M059J (cell line): ENCODE measurements at places on chromosomes 1 and 21.

GRCh38 chr1:206506405-206507283, 687 bp upstream of the RASSF5 start:
- no peak for DNase-seq

- DNase-seq, result no peak
Measured at GRCh38 chr1:236020359-236021219, 44.3 kb downstream of the NID1 start.

- peak; percentile 48 for DNase-seq
Measured at GRCh38 chr1:27074175-27074780, 61.6 kb upstream of the TENT5B start.

DNA sequence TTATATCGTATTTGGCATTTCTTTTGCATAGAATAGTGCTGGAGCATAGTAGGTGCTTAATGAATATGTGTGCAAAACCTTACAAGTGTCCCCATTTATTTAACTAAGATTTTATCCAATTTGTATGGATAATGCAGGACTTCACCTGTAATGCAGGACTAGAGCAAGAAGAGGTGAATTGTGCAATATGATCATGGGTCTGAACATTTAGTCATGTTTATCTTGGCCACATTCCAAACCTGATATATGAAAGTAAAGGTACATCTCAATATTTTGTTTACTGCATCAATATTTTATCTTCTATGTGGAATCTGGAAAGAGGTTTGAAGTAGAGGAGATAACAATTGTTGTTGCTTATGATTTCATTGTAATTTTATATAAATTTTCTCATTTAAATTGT, 1626.7 kb upstream of the B3GALT2 start:
- no peak for DNase-seq

DNA sequence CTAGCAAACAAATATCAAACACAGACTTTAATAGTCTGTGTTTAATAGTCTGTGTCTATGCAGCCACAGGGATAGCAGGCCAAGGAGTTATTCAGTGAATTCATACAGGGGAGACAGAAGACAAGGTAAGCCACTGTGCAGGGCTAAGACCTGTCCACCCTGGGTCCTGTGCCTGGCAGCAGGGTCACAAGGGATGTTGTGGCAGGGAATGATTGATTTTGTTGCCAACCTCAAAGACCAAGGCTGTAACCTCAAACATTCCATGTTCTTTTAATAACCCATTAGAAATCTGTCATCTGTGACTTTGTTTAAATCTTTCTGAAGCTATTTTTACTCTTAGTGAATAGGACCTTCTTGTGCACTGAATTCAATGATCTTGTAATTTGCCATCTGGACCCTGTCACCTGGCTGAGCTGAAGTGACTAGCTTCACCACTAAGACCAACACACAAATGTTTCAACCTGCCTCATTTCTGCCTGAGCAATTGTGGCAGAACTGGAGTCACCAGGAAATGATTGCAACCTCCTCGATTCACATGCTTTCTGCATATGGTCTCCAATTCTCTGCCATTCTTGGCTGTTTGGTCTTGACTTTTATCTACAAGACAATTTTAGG, 154.2 kb downstream of the ASTN1 start:
- no peak for DNase-seq

DNA sequence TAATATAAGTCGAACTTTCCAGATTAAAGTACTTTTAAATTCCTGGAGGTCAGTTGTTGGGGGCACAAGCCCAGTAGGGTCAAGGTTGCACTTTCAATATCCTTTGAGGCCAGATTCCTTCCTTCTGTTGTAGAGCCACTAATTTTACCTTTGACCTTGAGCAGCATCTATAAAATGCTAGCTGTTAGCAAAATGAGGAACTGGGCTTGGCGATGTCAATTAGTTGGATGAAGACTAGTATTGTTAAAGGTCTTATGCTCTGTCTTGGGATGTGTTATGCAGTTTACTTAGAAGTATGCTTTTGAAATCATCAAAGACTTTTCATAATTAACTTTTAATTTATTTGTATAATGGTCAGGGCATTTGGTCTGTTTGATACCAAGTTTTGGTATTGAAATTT, 425.9 kb upstream of the PROX1 start:
- DNase-seq, result no peak

GRCh38 chr21:33212159-33212851, 17.4 kb upstream of the IFNAR2 start:
- no peak for DNase-seq

GRCh38 chr1:156625436-156626078, 6.3 kb downstream of the HAPLN2 start:
- DNase-seq, result peak; percentile 28

DNA sequence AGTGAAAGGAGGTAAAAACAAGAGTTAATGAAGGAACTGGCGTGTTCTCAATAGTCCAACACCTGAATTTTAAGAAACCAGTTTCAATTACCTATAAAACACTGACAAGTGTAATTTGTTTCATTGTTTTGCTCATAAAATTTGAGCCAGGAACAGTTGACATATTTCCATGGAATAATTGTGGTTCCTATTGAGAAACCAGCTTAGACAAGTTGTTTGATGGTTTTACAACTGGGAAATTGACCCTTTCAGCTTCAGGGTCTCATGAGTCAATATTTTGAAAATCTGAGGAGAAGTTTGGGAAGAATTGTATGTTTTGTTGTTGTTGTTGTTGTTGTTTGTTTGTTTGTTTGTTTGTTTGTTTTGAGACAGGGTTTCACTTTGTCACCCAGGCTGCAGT, 69.1 kb upstream of the GADD45A start:
- no peak for DNase-seq

DNA sequence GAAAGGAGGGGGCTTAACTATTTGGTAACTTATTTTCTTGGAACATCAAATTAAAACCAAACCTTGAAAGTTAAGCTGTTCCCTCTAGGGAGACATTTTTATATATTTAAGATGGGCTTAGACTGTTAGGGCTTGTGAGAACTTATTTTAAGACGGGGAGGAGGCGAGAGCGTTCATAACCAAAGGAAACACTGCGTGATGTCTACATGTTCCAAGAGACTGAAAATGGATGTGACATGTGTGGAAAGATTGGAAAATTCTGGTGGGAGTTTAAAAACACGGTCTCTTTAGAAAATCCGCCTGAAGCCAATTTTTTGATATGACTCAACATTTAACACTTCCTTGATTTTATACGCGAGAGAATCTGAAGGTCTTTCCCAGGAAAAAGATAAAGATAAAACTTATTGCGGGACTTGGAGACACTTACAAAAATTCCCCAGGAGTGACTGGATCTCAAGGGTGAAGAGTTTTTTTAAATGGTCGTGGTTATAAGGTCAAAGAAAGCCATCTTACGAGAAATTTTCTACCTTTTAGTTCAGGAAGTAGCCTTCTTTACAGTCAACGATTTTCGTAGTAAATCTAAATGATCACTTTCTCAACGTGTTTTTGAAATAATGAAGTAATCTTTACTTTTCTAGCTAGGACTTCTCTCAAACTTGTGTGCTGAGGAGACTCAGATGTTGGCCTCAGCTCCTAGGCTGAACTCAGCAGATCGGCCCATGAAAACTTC, 828 bp downstream of the PNRC2 start:
- DNase-seq, result peak; percentile 68

- no peak for DNase-seq
Measured at GRCh38 chr1:225847610-225848009, 34.6 kb downstream of the TMEM63A start.

DNA sequence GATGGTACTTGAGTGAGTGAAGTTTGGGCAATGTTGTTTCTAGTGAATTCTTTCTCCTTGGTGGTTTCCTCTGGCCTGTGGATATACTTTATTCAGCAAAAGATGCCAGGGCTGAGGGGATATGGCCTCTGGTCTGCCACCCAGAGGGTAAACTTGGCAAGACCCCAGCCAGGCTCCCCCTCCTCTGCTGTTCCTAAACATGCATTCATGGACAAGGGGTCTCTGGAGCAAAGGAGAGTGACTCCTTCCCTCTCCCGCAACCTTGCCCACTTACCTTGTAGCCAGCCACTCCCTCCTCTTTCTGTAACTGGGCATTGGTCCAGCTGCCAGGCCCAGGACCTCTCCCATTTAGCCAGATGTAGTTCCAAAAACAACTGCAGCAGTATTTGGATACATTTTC, 43.8 kb downstream of the RUNX3 start:
- DNase-seq, result no peak

DNA sequence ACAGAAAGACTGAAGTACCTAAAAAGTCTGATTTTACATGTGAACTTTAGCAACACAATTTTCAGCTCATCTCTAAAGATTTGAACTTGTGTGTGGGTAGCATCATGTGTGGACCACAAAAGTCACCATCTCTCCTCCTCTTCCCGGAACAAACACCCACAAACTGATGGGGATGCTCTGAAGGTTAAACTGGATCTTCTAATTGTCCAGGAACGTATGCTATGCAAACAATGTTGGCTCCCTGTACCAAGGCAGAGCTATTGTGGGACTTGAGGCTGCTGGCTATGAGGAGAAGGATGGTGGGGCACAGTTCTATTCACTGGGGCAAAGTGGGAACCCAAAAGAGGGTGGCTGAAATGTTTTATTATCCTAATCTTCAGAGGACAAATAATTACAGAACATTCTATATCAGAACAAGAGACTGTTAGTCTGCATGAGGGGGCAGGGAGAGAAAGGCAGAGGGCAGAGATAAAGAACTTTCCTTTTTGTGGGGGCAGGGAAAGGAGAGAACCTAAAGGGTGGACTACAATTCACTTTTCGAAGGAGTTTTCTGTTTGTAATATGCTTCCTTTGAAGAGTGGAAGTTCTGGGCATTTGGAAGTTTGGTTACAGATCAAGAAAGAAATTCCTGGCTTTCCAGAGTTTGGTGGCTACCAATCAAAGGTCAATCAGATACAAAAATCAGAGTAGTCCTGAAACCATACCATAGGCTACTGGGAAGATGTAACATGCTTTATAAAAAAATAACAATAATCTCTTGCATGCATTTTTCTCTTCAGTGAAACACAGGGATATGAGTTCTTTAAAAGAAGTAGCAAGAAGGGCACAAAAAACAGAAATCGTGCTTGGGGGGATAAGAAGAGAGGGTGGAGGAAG, 62.9 kb downstream of the GADD45A start:
- peak; percentile 51 for DNase-seq

DNA sequence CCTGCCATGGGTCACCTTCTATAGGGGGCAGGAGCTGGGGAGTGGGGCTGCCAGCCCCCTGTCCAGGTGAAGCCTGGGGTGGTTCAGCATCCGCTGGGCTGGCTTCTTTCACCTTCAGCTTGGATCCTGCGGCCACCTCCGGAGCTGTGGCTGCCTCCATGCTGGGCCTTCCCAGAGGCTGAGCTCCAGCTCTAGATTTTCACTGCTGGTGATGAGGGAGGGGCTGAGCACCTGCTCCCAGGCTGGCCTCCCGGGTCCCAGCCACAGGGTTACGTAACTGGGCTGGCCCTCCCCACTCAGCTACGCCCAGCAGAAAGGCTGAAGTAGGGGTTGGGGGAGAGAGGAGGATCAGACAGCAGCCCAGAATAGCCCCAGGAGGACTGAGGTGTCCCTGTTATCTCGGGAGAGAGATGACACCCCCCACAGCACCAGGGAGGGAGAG, at the start of gene MYBPHL:
MYBPHL (minus strand) TSS at position 180 of the 442 bp plus-strand sequence; CDS start at position 160, 20 bp downstream.
- no peak for DNase-seq

GRCh38 chr1:44084998-44085675, 33.5 kb upstream of the KLF17 start:
- DNase-seq, result peak; percentile 89

DNA sequence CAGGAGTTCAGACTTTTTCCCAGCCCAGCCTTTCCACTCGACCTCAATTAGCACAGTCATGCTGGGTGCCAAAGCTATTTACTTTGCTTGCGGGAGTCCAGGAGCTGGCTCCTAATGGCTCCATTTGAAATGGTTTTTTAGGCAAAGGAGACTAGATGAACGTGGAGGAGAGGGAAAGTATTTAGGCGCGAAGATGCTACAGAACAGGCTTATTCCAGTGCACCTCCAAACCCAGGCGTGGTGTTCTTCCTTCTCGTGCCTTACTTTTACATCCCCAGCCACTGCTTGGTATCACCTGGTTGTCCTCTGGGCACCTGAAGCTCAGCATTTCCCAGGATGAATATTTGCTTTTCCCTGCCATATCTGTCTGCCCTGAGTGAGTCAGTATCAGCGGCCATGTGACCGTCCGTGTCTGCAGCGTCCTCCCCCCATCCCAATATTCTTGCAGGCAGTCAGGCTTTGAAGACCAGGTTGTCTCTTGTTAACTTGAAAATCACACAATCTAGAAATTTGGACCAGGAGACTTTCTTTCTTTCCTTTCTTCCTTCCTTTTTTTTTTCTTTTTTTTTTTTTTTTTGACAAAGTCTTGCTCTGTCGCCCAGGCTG, 198.5 kb downstream of the DYRK1A start:
- peak; percentile 74 for DNase-seq

DNA sequence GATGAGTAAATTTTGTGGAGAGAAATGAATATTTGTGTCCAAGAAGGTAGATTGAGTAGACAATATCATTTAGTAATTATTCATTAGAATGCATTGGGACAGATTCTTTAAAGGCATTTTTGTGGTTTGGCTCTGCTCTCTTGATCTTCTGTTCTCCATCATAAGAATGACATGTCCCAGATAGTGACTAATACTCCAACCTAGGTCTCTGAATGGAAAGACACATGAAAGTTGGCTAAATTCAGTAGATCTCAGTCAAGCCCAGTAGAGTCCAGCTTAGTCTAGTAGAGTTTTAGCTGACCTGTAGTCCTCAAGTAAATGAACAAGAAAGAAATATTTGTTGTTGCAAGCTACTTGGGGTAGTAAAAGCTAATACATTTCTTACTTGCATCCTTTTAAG, 61.8 kb upstream of the DNAH14 start:
- peak; percentile 77 for DNase-seq

GRCh38 chr1:74681449-74681848, 7.9 kb upstream of the ERICH3 start:
- no peak for DNase-seq

- DNase-seq, result no peak
Measured at GRCh38 chr1:112850034-112850757, 105.8 kb downstream of the SLC16A1 start.

- DNase-seq, result no peak
Measured at GRCh38 chr1:154519591-154519991, 17.4 kb upstream of the SHE start.

DNA sequence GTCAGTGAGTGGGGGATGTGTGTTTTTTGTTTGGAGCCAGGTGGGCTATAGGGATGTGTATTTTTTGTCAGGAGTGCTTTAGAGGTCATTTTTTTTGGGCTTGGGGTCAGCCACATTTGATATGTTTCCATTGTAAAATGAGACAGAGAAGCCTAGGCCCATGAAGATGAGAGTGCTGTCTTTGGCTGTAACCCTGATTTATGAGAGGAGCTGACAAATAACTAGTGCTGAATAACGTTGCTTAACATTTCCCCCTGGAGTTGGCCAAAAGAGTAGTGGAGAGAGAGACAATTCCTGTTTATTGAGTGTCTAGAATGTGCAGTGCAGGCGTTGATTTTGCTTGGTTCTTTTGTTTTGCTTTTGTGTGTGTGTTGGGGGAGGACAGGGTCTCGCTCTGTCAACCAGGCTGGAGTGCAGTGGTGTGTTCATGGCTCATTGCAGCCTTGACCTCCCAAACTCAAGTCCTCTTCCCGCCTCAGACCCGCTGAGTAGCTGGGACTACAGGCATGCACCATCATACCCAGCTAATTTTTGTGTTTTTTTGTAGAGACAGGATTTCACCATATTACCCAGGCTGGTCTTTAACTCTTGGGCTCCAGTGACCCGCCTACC, 64.7 kb downstream of the S1PR1 start:
- DNase-seq, result no peak

GRCh38 chr1:48093696-48094528, 96.7 kb upstream of the TRABD2B start:
- peak; percentile 39 for DNase-seq
